NCI-H1417 (cell line): ENCODE measurements at places on chromosomes 11 and 22.

DNA sequence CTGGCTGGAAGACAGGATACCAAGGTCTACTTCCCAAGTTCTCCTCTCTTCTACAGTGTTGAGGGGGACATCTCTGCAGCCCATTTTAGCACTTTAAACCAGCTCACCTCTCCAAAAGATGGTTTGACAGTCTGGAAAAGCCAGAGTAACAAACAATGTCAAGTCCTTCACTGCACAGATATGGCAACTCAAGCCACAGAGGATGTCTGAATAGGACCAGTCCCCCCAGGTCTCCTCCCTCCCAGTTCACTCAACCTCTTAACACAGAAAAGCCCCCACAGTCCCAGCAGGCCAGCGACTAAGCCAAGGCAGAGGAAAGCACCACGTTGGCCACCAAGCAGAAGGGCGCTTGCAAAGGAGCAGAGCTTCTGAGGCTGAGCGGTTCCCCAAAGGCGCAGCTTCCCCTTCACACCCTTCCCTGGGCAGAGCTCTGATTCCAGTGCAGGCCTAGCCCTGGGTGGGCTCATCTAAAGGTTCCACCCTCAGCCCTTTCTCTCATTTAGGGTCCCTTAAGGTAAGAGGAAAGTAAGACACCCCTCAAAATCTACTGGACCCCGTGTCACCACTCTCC lies 62.7 kb downstream of the PAK1 start:
- DNase-seq = no peak

- peak; percentile 30 for DNase-seq
These were observed 649 bp downstream of the SELENOO start for GRCh38 chr22:50201191-50202129.

GRCh38 chr22:31495343-31495742 lies 993 bp upstream of the SFI1 start:
- DNase-seq = peak; percentile 37

DNA sequence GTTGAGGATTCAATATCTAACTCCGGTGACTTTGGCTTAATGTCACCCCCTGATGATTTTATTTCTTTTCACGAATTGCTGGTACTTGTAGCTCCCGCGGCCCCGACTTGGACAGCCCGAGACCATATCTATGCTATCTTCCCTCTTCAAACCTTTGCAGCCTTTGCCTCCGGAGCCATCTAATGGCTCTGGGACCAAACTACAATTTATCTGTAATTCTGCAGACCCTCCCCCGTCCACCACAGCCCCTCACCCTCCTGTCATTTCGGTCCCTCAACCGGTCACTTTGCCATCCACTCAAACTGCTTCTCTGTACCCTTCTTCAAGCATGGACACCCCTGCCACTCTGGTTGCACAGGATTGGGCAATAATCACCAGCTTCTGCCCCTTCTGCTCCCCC lies 25.7 kb upstream of the ALDH3B2 start:
- DNase-seq = no peak

- DNase-seq = no peak
These were observed 831 bp upstream of the TMEM135 start for GRCh38 chr11:87036756-87037449.

- DNase-seq = no peak
These were observed 178.2 kb downstream of the IGLL1 start for GRCh38 chr22:23401910-23402274.

DNA sequence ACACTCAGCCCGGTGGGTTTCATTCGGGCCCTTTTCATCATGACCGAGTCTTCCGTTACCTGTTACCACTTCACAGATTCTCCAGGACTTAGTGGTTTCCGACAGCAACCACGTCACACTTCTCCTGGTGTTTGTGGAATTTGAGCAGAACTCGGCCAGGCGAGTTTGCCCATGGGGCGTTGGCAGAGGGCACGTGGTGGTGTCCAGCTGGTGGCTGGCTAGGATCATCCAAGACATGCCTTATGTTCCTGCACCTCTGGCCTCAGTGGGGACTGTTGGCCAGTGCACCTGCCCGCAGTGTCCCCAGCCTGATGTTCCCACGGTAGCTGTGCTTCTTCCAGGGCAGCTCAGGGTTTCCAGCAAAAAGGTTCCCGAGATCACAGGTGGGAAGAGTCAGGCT lies 87.3 kb downstream of the ARHGAP8 start:
- DNase-seq = no peak

DNA sequence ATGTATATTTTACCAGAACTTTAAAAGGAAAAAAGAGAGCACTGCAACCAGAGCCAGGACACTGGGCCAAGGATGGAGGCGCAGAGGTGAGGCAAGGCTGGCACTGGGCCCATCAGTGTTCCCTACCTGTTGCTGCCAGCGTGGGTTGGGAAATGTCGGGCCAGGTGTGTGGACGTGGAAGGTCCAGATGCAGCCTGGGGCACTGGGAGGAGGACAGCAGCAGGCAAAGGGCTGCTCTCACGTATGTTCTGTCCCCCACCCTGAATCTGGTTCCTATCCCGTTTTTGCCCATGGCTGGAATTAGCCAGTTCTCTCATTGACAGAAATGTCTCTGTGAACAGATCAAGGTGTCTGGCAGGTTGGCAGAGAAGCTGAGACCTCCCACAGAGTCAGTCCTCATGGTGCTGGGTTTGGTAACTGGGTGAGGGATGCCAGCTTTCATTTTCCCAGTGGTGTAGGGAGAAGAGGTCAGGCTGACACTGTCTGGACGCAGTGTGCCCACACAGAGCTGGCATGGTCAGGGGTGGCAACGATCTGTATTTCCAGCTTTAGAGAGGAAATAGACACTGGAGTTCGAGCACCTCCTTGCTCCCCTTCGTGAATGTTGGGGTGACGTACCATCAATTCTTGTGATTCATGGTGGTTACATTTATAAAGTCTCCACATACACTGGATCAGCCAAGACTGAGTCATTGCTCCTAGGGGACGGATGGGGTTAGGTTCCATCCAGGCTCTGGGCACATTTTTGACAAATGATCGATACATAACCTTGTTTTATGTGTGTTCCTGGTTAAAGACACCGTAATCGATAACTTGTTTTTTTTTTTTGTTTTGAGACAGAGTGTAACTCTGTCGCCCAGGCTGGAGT lies 4.3 kb upstream of the PNPLA3 start:
- DNase-seq = no peak
